LHCN-M2 (cell line): ENCODE measurements at places on chromosomes 6 and 20. TPM values are rescaled to one million over a fixed set of nuclear protein-coding genes. Genes with fewer than 3 reads are reported as not detected.
A peak's percentile ranks its signal among the peaks of the same experiment; 100 is the strongest.

GRCh38 chr20:63224412-63225081 lies 8.6 kb upstream of the YTHDF1 start:
- peak; percentile 52 for DNase-seq

Gene TMEM170B
- total RNA-seq, result 0.77 and 1.3 TPM in 2 replicates

DNA sequence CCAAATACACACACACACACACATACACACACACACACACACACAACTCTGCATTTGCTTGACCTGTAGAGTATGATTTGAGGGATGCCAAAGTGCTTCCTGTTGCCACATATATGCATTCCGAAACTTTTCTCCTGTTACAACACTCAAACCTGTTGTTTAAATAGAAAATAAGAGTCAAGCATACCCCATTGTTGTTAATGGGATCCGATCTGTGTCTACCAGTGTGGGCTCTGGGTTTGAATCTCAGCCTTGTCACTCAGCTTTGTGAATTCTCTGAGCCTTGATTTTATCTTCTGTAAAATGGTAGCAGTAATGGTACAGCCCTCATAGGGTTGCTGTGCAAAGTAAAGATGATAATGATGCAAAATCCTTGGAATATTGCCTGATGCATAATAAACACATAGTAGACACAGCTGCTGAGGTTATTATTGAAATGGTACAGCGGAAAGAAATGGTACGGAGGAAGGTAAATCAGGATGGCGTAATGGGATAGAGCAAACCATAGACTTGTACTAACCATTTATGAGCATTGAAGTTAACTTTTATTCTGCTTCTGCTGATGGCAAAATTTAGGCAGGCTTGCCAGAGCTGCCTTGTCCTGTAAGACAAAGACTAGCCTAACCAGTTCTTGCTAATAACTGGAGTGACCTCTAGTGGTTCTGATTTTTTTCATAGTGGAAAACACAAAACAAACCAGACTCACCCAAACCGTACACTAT lies 113.5 kb upstream of the PHACTR1 start:
- DNase-seq, result peak; percentile 66

Gene SHLD1
- 2.5 and 2.6 TPM in 2 replicates for total RNA-seq

DNA sequence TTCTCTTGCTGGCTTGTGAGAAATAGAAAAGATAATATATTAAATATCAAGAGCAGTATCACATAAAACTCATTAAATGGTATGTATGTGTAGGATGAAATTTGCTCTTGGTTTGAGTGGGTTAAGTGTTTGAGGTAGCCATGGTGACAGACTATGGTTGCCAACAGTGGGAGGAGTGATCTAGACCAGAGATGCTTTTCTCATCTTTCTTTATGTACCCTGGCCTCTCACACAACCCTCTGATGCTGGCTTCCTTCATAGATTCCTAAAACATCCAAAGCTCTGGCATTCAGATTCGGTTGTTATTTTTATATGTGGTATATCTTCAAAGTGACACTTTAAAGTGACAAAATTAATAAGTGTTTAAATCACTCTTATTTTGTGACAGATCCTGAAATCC lies 9.0 kb upstream of the MLIP start:
- no peak for DNase-seq

- no peak for DNase-seq
These were observed 38.1 kb downstream of the IRF4 start for GRCh38 chr6:429515-430121.

Gene GSTA2
- total RNA-seq, result not detected in 2 replicates

DNA sequence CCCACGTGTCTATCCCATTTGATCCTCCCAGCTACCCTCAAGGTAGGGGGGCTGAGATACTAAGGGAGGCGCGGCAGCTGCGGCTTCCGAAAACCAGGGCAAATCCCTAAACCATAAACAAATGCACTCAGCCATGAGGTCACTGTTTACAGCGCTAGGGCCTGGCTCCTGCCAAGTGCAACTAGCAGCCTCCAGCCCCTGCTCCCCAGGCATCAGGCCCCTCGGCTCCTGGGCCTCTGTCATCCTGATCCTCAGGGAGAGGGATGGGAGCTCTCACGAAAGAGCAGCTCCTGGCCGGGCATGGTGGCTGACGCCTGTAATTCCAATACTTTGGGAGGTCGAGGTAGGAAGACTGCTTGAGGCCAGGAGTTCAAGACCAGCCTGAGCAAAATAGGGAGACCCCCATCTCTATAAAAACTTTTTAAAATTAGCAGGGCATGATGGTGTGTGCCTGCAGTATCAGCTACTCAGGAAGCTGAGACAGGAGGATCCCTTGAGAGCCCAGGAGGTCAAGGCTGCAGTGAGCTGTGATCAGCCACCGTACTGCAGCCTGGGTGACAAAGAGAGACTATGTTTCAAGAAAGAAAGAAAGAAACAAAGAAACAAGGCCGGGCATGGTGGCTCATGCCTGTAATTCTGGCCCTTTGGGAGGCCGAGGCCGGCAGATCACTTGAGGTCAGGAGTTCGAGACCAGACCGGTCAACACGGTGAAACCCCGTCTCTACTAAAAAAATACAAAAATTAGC lies 42.5 kb upstream of the TLDC2 start:
- no peak for DNase-seq

DNA sequence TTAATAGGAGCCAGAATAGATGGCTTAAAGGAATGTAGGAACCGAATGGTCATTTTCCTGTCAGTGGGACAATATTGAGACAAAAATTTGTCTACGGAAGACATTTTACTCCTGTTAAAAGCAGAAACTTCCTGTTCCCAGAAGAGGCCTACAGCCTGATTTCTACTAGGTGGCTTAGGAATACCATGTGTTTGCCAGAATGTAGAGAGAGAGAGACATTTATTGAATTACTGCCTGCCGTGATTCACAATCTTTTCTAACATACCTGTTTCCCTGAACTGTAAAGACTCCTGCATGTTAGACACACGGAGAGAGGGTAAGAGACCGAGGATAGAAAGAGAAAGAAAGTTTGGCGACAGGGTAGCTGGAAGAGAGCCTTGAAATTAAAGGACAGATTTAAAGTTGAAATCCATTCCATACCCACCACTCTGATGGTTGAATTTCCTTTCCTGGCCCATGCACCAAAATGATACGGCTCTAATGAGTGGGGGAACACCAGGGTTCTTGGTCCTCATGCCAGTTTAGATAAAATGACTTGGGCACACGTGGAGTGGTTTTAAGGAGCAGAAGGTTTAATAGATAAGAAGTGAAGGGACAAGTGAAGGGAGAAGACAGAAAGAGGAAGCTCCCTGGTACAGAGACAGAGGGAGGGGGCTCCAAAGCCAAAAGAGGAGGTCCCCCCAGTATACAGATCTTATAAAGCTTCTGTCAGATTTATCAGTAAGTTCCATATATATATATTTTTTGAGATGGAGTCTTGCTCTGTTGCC lies 22.5 kb downstream of the NCOA3 start:
- no peak for DNase-seq

DNA sequence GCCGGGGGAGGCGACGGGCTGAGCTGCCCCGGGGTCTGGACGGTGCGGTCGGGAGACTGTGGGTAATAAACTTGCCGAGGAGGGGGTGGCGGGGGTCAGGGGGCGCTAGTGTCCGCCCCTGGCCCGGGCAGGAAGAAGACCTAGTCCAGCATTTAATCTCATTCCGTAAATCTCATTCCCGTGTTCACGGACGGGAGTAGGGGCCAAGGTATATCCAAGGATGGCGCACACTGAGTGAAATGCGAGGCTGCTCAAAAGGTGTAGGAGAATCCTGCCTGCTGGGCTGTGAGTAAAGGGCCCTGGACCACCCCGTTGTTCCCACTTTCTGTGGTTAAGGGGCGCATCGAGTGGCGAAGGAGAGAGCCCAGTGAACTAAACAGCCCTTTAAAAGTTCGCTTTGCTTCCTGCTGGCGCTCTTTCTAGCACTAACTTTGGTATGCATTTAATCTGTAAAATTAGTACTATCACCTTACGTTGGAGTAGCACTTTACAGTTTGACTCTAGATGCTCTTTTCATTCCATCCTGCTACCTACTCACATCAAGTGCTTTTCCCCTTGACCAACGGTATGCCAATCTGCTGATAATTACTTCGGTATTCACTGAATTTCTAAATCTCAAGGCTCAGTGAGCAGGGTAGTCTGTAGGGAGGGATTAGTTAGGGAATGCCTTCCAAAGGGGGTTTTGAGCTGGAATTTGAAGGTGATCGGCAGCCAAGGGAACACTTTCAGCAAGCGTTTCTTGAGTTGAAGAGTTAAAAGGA lies 730 bp downstream of the PARD6B start:
- no peak for DNase-seq

- no peak for DNase-seq
These were observed 111.8 kb downstream of the QKI start for GRCh38 chr6:163526346-163526745.

DNA sequence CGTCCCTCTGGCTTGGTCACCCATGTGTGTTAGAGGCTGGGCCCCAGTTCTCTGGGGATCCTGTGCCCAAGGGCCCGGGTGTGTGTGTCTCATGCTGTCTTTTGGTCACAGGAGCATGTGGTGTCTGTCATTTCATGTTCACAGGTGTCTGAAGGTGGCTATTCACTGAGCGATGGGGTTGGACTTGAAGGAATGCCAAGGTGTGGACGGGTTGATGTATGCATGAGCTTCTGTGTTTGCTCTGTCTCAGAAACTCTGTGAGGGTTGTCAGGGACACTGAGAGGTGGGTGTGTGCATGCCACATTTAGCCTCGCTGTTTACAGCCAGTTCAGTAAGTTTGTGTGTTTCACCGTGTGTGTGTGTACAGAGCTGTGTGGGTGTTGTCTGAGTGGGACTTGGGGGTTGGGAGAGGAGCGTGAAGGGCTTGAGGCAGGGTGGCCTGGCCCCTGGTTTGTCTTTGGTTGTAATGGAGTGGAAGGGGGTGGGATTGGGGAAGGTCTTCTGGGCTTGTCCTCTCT lies 1.2 kb downstream of the DDR1 start:
- DNase-seq, result peak; percentile 19

DNA sequence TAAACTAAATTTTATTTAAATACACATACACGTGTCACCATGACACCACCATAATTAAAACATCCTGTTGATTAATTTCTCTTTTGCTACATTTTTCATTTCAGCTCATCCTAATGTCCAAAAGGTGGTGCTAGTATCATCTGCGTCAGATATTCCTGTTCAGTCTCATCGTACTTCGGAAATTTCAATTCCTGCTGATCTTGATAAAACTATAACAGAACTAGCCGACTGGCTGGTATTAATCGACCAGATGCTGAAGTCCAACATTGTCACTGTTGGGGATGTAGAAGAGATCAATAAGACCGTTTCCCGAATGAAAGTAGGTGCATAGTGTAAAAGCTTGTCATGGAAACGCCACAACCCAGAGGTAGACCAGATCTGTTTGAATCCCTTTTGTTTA lies 263.4 kb downstream of the UTRN start:
- no peak for DNase-seq

DNA sequence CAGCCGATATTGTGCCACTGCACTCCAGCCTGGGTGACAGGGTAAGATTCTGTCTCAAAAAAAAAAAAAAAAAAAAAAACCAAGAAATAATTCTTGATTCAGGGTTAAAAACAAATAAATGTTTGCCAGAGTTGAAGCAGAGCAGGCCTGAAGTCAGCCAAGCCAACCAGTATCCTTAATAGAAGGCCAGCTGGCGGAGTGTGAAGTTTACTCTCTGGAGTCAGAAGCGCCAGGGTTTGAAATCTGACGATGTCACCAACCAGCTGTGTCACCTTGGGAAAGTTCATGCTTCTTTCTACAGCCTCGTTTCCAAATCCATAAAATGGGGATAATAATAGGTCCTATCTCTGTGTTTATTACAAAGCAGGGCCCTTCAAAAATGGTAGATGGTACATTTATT lies 73.0 kb upstream of the ENPP5 start:
- DNase-seq, result no peak

Gene HCK
- total RNA-seq, result not detected in 2 replicates

Gene LY6G5C
- 1.4 and 3.2 TPM in 2 replicates for total RNA-seq

GRCh38 chr6:132664309-132665034 lies 5.5 kb upstream of the TAAR1 start:
- no peak for DNase-seq

DNA sequence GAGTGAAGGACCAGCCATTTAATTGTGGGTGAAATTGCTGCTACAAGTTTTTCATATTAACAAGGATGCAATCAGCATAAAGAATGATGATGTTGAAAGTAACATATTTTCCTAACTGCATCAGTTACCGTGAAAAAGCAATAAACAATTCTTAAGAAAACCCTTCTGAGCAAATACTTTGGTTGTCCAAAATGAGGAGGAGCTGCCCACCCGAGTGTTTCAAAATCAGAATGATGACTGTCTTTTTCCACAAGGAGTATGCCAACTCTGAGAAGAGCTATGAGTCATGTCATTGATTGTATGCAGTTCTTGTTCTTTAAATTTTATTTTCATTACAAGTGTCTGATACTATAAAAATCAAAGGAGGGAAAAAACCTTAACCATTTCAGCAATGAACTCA lies 470.5 kb downstream of the COL12A1 start:
- DNase-seq, result peak; percentile 86

Gene COL9A1
- total RNA-seq, result not detected in 2 replicates

Gene SNX5
- total RNA-seq, result 116 and 132 TPM in 2 replicates

GRCh38 chr6:7433121-7433617 lies 43.6 kb downstream of the RIOK1 start:
- DNase-seq, result no peak

DNA sequence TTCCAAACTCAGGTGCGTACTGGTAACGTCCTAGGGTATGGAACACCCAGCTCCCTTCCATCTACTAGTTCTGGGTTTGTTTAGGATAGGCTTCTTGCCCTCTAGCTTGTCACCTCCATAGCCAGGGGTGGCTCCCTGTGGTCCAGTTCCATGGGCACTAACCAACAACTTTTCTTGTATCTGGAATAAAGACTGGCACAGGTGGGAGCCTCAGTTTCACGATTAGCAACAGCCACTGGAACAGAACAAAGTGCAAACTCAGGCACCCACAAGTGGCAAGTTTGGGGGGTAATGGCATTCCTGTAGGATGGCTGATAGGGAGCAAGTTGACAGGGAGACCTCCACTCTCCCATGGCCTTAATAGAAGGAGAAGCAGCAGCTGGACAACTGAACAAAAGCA lies 5.6 kb upstream of the APMAP start:
- DNase-seq, result no peak

Gene UNC93A
- not detected in 2 replicates for total RNA-seq

GRCh38 chr20:57919049-57919448 lies 209.2 kb upstream of the PMEPA1 start:
- DNase-seq, result no peak

Gene PCED1A
- 28.0 and 43.9 TPM in 2 replicates for total RNA-seq

Gene KCNK16
- not detected in 2 replicates for total RNA-seq

DNA sequence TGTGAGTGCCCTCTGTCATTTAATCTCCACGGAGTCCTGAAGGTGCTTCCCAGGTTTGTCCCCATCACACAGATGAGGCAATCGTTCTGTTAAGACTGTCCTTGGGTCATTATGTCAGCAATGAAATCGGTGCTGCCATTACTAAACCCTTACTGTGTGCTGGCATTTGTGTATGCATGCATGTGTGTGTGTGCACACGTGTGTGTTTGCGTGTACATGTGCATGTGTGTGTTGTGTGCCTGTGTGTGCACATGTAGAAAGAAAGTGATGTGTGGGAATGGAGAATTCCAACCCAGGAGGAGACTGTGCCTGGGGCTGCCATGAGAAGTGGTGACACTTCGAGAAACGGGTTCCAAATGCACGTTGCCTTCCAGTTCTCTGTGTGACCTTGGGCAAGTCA lies 110.3 kb downstream of the CDH26 start:
- no peak for DNase-seq
